ENCODE measurements at places on chromosomes 5 and 9.

GRCh38 chr5:14487897-14488570, 93.6 kb upstream of the OTULINL start:
- no peak for DNase-seq

- DNase-seq = no peak
Measured at GRCh38 chr9:130294664-130295063, 29.1 kb downstream of the HMCN2 start.

GRCh38 chr5:135382981-135383380, 16.1 kb downstream of the MACROH2A1 start:
- DNase-seq = no peak

DNA sequence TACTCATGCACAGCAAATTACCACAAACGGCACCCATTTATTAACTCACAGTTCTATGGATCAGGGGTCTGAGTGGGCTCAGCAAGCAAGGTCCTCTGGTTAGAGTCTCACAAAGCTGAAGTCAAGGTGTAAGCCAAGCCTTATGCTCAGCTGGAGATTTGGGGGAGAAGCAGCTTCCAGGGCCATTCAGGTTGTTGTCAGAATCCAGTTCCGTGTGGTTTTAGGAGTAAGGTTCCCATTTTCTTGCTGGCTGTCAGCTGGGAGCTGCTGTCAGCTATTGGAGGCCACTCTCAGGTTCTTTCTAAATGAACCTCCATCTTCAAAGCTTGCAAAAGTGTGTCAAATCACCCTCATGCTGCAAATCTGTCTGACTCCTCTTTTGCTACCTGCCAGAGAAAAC, 17.7 kb downstream of the FCN2 start:
- no peak for DNase-seq

DNA sequence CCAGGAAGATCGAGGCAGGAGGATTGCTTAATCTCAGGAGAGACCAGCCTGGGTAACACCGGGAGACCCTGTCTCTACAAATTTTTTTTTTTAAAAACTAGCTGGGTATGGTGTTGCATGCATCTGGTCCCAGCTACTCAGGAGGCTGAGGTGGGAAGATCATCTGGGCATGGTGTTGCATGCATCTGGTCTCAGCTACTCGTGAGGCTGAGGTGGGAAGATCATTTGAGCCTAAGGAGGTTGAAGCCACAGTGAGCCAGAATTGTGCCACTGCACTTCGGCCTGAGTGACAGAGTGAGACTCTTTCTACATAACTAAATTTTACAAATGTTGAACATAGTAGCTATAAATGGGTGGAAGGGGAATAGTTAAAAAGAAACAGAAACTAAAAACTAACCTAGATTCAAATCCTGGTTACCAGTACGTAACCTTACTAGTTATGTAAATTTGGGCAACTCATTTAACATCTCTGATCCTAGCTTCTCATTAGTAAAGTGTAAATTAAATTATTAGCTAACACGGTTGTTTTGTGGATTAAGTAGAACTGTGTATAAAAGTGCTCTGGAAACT, 41.7 kb downstream of the TMEM161B start:
- DNase-seq = no peak

DNA sequence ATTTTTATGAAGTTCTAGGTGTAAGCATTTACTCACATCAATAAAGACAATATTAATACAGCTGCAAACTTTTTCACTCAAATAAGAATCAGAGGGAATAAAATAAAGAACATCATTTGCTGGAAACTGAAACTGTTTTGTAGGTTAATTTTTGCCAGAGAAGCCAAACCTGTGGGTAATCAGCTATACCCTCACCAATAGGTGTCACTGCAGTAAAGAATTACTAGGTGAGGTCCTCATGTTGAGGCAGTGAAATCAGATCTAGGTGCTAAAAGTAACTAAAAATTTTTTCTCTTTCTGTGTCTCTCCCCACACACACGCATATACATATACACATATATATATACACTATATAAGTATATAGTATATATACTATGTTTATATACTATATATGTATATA, 1016.3 kb upstream of the SEMA6A start:
- no peak for DNase-seq

DNA sequence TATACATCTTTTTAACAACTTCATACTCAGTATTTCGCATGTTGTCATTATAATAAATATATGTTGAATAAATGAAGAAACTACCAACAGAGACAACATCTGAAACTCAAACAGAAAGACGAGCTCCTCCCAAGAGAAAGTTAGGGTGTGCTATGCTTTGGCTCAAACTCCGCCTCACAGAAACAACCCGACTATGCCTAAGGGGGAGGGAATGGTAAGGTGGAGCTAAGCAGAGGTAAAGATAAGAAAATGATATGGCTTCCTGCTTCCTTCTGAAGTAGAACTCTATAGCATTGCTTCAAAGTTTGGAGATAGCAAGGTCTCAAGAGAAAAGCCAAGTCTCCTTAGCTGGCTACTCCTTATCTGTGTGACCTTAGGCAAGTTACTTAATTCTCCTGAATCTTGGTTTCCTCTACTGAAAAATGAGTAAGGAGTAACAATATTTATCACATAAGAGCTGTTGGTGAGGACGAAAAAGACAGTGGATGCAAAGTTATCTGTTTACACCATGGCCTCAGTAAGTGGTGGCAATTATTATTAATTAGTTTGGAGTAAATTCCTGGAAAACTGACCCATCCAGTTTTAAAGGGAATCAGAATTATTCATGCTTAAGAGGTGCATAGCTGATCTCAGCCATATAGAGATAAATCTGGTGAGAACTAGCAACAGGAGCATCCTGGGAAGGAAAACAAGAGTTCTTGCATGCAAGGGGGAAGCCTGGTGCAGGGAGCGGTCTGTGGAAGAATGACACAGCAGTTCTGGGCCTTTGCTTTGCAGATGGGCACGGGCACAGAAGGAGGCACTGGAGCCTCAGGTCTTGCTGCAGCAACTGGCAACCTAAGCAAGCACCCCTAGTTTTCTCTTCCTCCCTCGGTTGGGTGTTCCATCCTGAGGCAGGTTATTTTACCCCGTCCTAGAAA, 73.3 kb downstream of the GLIS3 start:
- DNase-seq = no peak

DNA sequence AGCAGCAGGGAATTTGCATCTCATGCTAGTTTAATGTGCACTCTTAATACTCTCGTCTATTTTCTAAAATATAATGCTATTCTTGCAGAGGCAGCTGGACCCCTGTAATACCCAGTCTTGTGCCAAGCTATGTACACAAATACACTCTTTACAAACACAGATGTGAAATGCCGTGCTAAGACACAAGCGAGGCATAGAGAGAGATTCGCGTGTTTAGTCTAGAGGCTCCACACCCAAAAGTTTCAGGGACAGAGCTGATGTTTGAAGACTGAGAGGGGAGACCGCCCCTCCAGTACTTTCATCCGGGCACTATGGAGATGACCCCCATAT, 1.2 kb downstream of the DPYSL3 start:
- no peak for DNase-seq

GRCh38 chr9:1729631-1730030, 285.5 kb upstream of the SMARCA2 start:
- peak; percentile 3 for DNase-seq

DNA sequence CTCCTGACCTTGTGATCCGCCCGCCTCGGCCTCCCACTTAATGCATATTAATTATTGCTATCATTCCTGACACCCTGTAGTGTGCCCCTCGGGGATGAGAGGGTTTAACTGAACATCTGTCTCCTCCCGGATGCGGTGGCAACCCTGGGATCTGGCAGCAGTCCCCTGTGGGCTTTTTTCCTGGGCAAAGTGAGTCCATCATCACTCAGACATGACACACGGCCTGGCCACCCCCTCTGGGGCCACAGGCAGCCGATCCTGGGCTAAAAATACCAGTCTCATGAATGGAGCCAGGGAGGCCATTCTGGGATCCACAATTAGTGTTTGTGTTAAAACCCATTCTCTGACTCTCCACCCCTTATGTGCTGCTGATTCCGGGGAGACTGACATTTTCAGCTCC, 161.2 kb downstream of the RGS3 start:
- no peak for DNase-seq

DNA sequence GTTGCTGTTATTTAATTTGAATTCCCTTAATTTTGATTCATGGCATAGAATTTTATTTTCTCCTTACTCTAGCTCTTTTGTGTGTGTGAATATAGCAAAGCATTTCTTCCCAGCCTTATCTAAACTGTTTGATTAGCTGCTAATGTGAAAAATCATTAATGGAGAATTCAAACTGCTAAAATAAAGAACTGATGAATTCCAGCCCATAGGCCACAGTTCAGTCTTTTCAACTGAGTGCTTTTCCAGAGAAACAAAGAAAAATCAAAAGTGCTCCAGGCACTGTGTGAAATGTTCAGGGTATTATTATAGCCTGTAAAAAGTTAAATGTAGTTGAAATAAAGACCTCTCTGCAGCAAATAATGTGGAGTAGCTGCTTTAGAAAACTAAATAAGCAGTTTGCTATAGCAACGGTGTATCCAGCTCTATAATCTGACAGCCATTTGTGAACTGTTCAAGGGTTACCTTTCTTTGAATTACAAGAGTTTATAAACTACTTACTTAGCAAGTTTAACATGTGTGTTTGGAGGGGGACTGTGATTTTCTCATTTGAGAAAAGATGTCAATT, 123.8 kb downstream of the GIN1 start:
- no peak for DNase-seq

DNA sequence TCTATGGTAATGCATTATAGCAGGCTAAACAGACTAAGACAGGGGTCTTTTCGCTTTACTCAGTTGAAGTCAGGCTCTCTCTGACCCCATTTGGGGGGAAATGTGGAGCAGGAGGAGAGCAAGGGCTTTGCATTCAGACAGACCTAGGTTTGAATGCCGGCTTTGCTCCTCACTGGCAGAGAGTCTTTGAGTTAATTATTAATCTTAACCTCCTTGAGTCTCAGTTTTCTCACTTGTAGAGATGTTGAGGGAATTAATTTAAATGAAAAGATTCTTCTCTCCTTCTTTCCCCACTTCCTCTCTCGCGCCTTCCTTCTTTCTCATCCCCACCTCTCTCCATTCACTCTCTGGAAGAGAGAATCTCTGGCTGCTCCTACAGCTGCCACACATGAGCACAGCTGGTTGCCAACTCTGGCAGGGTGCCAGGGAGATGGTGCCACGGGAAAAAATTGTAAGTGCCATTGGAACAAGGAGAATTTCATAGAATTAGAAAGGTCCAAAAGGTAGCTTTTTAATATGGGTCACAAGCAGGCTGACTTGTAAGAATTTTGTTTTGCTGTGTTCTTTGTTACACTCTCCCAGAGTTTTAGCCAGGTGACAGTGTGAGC, 25.2 kb upstream of the GLRA1 start:
- DNase-seq = no peak
